ENCODE measurements at places on chromosomes 12 and 14. TPM values are rescaled to one million over a fixed set of nuclear protein-coding genes. Genes with fewer than 3 reads are reported as not detected.

DNA sequence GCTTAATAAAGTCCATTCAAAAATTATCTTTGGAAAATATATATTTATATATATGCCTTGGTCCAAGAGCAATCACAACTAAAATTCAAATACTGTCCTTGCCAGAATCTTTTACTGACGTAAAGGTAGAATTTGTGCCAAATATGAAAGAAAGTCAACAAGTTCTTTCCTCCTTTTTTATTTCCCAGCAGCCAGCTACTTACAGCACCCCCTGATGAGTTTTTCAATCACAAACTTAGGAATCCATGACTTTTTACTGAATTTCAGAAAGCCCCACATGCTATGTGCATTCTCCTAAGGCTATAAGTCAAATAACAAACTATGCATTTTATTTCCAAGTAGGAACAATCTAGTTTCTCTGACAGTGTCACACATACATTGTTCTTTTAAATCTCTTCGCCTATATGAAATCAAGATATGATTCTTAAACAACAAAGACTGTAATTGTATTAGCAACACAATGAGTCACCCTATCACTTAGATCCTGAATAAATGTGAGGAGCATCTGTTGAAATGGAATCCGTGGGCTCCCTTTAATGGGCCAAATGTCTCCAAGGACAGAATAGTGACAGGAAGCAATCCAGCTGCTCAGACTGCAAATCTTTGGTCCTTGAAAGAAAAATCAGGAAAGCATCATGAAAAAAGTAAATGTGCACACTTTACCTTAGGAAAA is 271.4 kb downstream of the DUSP6 start:
- H3K4me1 ChIP-seq: peaks cover 4% of the 10 kb centered on the region
- DNase-seq: no peak
- no peaks in the 10 kb centered on the region for H3K36me3 ChIP-seq

DNA sequence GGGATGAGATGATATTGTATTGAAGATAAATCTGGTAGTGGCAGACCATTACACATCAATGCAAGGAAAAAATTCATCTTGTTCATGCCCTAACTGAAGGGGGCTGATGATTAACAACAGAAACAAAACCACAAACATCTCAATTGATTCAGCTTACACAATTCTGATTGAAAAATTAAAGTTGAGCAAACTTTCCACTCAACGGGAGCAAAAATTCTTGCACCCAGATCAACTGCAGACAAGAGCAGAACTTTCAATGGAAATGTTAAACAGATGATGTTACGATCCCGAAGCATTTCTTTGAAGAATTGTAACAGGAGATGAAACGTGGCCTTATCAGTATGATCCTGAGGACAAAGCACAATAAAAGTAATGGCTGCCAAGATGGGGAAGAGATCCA is 172.4 kb upstream of the SOX5 start:
- H3K4me1 ChIP-seq: peaks cover 13% of the 10 kb centered on the region
- peak overlapping the region; percentile 5 for H3K27ac ChIP-seq
- H3K36me3 ChIP-seq: no peaks in the 10 kb centered on the region
- H3K4me3 ChIP-seq: no peak overlapping the region

Gene LYSET
- total RNA-seq: 17.4 TPM

- H3K27me3 ChIP-seq: no peaks in the 10 kb centered on the region
Observed at GRCh38 chr14:24913021-24913420, 136.9 kb downstream of the STXBP6 start.

- no peak for DNase-seq
- H3K4me1 ChIP-seq: peaks cover 27% of the 10 kb centered on the region
- no peak overlapping the region for H3K4me3 ChIP-seq
- H3K27me3 ChIP-seq: no peaks in the 10 kb centered on the region
Observed at GRCh38 chr12:50927766-50928224, 24.5 kb upstream of the HIGD1C start.

Gene NANOG
- total RNA-seq: not detected

- H3K36me3 ChIP-seq: no peaks in the 10 kb centered on the region
- peaks cover 31% of the 10 kb centered on the region for H3K4me1 ChIP-seq
- H3K27me3 ChIP-seq: no peaks in the 10 kb centered on the region
- DNase-seq: no peak
- H3K4me3 ChIP-seq: no peak overlapping the region
Observed at GRCh38 chr12:27604431-27604830, 80.4 kb downstream of the PPFIBP1 start.

DNA sequence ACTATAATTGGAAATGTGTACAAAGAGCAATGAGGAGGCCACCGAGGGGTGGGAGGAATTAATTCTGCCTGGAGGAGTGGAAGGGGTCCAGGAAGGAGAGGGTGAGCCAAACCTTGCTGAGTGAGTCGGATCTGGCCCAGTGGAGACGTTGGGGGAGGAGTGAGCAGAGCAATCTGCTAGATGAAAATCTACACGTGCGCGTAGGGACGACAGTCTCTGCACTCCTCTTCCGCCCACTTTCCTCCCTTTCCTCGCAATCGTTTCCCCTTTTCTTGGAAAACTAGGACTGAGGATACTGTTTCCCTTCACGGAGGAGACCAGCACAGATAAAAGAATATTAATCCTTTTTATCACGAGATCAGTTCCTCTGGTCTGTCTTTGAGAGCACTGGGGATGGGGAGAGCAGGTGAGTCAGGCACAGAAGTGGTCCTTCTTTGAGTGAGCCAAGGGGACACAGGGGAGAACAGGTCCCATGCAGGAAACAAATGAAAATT is 2.9 kb upstream of the NAB2 start:
- peaks cover 20% of the 10 kb centered on the region for H3K4me1 ChIP-seq
- H3K27ac ChIP-seq: peak overlapping the region; percentile 98
- no peak for DNase-seq
- H3K27me3 ChIP-seq: no peaks in the 10 kb centered on the region
- H3K4me3 ChIP-seq: peak overlapping the region; percentile 76
- 0 out of 2 replicates have a peak, but pooled peaks cover 2% of the 10 kb centered on the region for H3K36me3 ChIP-seq

Gene MMP17
- total RNA-seq: 3.6 TPM
